ENCODE measurements at places on chromosomes 11 and 22.

- DNase-seq: no peak
Observed at GRCh38 chr11:47234669-47235100, 13.9 kb downstream of the ACP2 start.

DNA sequence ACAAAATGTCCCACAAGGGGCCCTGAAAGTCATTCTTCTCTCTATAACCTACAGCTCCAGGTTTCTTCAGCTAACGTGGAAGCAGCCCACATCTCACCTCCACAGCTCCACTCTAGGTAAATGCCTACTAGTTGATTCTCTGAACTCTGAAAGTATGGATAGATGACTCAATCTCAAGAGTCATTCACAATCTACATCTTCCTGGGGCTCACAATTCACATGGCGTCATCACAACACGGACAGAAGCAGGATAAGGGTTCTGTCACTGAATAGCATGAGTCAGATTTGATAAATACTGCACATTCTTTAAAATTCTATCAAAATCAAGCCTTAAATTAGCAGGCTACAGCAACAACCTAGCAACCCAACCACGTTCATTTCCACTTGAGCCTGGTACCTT is 96.3 kb downstream of the PLEKHA7 start:
- no peak for DNase-seq

DNA sequence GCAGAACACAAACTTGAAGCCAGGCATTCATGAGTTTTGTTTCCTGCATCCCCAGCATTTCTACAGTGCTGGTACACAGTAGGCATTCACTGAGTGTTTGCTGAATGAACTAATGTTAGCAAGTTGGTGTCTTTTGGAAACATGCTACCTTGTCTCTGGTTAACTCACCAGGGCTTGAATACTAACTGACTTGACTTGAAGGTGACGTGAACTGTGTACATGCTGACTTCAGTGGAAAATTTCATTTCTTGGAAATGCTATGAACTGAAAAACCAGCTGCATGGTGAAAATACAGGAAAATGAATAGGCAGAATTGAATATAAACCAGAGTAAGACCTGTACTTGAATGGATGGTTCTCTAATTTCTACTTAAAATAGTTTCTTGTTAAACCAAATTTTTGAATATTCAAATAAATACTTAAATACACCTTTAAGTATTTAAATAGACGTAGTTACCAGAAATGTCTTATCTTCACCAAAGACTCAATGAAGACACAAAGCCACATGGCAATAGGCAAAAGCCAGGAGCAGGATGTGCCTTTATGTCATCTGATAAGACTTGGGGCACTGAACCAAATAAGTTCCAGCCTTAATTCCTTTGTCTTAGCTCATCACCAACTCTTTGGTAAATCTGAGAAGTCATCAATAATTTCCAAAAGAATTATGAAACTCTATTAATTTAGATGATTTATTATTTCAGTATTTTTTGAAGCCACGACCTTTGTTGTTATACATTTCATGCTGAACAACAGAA is 39.7 kb upstream of the POU2AF2 start:
- no peak for DNase-seq

DNA sequence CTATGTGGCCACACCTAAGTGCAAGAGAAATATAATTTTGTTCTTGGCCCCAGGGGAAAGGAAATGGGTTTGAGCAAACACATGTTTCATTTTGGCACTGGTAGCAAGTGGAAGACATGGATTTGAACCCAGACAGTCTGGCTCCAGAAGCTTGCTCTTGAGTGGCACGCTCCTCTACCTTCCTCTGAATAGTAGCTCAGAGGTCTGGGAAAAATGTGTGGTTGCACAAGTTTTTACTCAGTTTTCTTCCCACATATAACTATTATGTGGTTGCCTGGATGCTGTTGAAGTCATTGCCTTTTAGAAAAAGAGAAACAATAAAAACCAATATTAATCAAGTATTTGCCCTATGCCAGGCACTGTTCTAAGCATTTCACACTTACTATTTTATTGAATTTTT is 16.3 kb downstream of the PARVA start:
- no peak for DNase-seq

DNA sequence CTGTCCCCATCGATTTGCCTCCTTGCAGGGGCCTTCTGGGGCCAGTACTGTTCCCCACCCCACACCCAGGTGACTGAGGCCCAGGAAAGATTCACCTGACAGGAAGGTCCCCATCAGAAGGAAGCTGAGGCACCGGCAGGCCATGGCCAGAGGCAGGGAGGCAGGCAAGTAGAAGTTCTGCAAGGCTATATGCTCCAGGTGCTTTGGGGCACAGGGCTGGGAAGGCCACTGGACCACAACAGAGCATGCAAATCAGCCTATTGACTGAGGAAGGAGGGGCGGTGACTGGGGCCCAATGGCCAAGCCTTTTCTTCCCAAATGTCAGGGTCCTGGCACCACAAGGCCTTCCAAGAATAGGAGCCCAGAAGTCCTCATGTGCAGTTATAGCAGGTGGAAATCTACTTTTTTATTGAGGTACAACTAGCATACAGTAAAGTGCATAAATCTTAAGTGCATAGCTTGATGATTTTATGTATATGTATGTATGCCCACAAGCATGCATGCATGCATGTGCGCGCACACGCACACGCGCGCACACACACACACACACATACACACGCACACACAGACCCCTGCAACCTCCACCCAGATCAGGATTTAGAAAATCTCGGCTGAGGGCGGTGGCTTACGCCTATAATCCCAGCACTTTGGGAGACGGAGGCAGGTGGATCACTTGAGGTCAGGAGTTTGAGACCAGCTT is at the start of gene VPREB3:
Gene VPREB3 (minus strand): TSS at position 206 of the 700 bp plus-strand sequence. CDS start 62 bp downstream, at position 144.
- DNase-seq: no peak

- no peak for DNase-seq
Observed at GRCh38 chr11:77071671-77072605, 5.2 kb downstream of the CAPN5 start.

- DNase-seq: no peak
Observed at GRCh38 chr11:33716243-33716642, 15.6 kb upstream of the C11orf91 start.

DNA sequence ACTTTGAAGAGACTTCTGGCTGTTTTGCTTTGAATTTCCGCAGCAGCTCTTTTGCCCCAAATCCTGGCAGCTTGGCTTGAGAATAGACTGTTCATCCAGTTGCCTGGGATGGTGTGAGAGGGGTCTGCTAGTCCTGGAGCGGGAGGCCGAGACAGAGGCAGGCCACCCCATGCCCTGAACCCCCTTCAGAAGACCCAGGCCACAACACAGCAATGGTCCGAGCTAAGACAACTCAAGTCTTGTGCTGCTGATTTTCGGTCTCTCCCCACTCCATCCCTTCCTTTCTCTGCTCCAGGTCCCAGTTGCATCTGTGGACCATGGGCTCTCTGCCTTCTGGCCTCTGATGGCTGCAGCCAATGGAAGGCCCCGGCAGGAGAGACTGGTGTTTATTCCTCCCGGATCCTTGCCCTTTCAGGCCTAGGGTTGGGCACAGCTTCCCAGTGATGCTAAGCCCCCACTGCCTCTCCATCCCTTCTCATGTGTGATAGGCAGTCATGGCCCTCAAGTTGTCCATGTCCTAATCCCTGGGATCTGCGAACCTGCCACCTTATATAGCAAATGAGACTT is 31.9 kb upstream of the TP53I11 start:
- no peak for DNase-seq

- DNase-seq: no peak
Observed at GRCh38 chr22:37309211-37310074, 27.1 kb downstream of the CYTH4 start.

- DNase-seq: no peak
Observed at GRCh38 chr22:44537015-44537414, 39.0 kb upstream of the RTL6 start.

- DNase-seq: no peak
Observed at GRCh38 chr11:116294630-116295029, 478.2 kb downstream of the BUD13 start.

DNA sequence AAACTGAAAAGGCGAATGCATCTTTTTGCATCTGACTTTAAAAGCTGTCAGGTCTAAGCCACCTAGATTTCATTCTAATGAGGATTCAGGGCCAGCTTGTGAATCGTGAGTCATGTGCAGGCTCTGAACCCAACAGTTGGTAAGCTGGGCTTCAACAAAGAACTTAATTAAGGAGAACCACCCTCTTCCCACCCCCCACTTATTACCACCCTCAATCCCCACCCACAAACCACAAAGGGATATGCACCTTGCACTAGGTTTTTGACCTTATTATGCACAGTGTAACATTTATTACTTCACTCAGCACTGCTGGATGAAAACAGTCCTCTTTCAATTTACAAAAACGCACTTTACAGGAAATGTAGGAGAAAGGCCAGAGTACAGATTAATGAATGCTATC is 94.1 kb upstream of the LIN7C start:
- no peak for DNase-seq

- no peak for DNase-seq
Observed at GRCh38 chr22:28557184-28557583, 122.5 kb downstream of the TTC28 start.

GRCh38 chr22:30191040-30191701 is 55.4 kb downstream of the LIF start:
- DNase-seq: no peak

- DNase-seq: no peak
Observed at GRCh38 chr22:26927821-26928220, 270.4 kb downstream of the MIAT start.

- DNase-seq: no peak
Observed at GRCh38 chr22:41226723-41227655, 13.7 kb downstream of the CHADL start.

DNA sequence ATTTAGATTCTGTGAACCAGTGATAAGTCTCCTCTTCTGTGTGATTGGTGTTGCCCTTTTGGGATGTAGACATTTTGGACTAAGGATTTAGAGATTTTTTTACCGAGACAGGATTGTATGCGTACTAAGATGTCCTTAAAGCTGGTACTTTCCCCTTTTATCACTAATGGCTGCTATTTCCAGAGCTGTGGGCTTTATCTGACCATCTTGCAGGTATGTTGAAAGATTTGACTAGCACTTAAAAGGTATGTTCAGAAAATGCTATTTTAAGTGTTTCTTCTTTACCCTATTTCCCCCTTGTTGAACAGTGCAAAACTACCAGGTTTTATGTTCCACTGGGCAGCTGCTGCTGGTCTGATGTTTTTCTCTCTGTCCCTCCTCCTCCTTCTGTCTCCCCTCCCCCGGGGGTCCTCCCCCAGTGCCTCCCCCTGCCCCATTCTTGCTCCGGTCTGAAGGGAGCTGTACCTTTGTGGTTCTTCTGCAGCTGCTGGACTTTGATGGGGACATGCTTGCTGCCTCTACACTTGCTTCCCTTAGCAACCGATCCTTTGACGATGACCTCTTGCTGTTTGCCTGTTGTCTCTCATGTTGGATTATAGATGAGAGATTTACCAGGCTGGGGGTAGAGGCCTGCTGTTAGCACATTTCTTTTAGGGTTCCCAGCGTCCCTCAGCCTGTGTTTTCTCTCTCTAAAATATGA is 59.6 kb downstream of the ZNRF3 start:
- no peak for DNase-seq

GRCh38 chr22:39214383-39215069 is 30.3 kb downstream of the PDGFB start:
- DNase-seq: no peak

DNA sequence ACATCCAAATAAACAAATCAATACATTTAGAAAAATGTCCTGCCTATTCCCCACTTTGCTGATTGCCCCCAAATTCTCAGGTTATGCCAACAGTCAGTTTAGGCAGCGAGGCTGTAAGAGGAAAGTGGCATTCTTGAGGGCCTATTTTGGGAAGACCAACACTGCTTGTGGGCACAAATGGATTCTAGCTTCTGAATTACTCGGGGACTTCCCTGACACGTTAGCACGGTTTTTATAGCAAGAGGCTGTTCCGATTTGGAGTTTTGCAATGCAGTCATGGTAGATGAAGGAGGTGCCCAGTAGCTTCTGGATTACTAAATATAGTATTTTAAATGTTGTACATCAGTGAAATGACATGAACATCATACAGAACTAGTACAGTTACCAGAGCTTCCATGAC is 13.1 kb downstream of the RCN1 start:
- DNase-seq: no peak

- no peak for DNase-seq
Observed at GRCh38 chr22:22925805-22926369, 38.3 kb downstream of the IGLL5 start.

DNA sequence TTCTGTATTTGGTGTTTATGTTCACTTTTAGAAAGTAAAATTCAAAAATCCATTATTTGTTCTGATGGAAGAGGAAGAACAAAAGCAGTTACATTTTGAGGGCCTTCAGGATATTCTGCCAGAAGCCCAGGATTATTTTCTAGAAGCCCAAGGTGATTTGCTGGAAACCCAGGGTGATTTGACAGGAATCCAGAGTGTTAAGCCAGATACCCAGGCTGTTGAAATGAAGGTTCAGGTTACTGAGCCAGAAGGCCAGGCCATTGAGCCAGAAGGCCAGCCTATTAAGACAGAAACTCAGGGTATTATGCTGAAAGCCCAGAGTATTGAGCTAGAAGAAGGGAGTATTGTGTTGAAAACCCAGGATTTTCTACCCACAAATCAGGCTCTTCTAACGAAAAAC is 33.1 kb downstream of the CCDC15 start:
- DNase-seq: no peak

DNA sequence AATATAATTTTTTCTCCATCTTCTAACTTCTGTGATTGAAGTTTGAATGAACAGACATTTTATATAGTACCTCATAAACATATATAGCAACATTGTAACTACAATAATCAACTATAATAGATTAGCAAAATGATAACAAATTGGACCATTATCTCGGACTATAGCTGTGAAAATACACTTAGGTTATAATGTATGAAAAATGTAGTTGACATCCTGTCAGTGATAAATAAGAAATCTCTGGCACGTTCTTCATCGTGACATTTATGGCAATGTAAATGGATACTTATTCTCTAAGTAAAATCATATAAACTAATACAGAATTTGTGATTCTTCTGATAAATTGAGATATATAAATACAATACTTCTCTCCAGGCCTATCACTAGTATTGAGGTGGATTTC is 333.3 kb downstream of the GUCY1A2 start:
- no peak for DNase-seq

GRCh38 chr11:94873916-94874540 is 99.3 kb downstream of the CWC15 start:
- no peak for DNase-seq

GRCh38 chr22:48403521-48404403 is 1423.9 kb downstream of the BRD1 start:
- DNase-seq: no peak

GRCh38 chr11:2691991-2692875 is 7.6 kb downstream of the KCNQ1OT1 start:
- no peak for DNase-seq

GRCh38 chr22:43044290-43044712 is 29.4 kb upstream of the PACSIN2 start:
- DNase-seq: no peak

DNA sequence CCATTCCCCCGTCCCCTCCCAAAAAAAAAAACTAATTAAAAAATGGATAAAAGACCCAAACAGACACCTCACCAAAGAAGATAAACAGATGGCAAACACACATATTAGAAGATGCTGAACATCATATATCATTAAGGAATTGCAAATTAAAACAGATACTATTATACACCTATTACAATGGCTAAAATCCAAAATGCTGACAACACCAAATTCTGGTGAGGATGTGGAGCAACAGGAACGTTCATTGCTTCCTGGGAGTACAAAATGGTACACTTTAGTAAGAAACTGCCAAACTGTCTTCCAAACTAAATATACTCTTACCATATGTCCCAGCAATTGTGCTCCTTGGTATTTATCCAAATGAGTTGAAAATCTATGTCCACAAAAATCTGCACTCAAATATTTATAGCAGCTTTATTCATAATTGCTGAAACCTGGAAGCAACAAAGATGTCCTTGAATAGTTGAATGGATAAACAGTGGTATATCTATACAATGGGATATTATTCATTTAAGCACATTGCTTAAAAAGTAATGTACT is 19.9 kb downstream of the NAGA start:
- no peak for DNase-seq
